ENCODE measurements at places on chromosomes 1 and 21.

GRCh38 chr1:237041795-237042525 lies at the start of gene RYR2:
TSS of gene RYR2 (plus strand) at chr1:237042184. CDS start at chr1:237042522, 338 bp downstream.
- no peak for DNase-seq

GRCh38 chr1:18079941-18080735 lies 27.5 kb upstream of the IGSF21 start:
- DNase-seq = no peak

DNA sequence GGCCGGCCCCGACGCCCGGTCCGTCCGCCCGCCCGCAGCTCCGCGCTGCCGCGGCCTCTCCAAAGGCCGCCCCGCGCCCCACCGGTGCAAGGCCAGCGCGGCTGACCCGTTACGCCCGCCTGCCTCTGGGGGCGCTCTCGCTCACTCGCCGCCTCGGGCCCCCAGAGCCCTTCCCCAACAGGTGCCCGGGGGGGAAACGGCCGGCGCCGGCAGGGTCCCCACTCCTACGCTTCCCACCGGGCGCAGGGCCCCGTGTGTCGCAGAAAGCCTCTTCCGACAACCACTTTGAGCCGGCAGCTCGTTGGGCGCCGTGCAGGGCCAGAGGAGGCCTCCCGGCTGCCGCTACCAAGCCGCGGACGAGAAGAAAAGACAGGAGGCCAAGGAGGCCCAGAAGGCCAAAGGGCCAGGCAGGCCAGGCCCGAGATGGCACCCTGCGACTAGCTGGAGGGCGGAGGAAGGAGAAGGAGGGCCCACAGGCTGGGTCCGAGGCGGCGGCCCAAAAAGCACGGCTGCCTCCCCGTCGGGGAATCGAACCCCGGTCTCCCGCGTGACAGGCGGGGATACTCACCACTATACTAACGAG lies 64.9 kb upstream of the FCGR2A start:
- no peak for DNase-seq

- DNase-seq = no peak
Measured at GRCh38 chr1:229162825-229163515, 107.9 kb upstream of the RAB4A start.

DNA sequence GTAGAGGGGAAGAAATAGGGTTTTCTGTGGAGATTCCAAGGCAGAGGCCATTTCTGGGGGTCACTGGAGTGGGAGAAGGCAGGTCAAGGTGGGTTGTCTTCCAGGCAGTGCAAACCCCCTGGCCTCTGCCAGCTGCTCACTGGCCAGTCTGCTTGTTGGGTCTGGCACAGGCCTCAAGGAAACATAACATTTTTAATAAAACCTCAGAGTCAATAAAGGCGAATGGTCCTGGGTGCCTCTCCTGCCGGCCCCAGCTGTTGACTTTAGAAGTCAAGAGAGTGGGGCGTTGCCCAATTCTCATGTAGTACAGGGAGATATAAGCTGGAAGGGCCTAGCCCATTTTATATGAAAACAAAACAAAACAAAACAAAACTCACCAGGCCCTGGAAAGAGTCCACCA lies 36.6 kb downstream of the RUNX3 start:
- DNase-seq = peak; percentile 50

DNA sequence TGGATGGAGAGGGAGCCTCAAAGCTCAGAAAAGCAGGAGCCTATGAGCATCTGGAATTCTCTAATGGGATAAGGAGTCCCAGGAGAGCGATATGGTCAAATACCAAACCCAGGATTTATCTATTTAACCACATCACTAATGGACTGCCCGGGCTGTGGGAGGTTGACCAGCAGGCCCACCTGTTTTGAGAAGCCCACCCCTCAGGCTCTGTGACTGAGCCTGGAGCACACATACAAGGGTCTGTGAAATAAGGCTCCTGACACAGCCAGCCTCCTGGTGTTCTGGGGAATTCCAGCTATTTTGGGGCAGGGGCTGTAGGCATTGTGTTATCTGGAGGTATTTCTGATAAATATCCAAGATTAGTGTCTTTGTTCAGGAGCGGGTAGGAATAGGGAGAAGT lies 132.0 kb upstream of the C1orf21 start:
- no peak for DNase-seq

DNA sequence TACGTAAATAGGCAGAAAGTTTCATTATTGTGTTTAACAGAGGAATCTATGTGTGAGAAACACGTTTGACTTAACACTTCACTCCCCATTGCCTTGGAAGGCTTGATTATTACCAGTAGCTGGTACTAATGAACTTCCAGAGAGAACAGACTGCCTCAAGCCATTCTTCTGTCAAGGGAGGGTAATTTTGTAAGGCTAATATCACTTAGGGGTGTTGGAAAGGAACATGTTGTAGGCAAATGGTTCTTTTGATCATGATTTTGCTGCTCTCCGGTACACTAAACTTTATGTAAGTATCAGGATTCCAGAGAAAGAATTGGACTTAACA lies 1.8 kb downstream of the LAMC1 start:
- DNase-seq = no peak
